ENCODE measurements at places on chromosomes 3 and 15.

DNA sequence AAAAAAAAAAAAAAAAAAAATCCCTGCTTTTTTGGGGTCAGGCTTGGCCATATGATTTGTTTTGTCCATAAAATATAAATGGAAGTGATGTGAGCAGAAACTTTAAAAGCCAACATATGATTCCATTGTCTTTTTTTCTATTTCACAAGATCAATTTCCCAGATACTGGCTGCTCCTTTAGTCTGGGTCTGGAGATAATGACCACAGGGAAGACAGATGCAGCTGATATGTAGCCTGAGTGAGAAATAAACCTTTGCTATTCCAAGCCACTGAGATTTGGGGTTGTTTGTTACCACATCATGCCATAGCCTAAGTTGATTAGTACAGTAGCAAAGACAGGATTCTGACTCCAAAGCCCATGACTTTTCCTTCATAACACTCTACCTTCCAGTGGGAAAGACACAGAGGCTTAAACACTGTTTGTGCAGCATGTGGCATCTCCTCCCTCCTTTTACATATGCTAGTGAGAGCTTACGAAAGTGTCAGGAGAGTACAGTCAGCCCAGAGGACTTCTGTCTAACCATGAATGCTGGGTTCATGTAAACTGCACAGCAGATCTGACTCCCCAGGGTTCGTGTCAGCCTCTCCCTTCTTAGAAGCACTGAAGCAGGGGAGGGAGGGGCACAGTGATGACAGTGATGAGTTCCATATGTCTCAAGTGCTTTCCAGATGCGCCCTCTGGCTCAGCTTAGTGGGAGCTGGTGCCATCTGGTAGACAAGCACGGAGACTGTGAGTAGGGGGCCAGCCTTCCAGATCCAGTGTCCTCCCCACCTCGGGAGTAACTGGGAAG is 36.7 kb upstream of the SLC7A14 start:
- peak; percentile 97 for DNase-seq

DNA sequence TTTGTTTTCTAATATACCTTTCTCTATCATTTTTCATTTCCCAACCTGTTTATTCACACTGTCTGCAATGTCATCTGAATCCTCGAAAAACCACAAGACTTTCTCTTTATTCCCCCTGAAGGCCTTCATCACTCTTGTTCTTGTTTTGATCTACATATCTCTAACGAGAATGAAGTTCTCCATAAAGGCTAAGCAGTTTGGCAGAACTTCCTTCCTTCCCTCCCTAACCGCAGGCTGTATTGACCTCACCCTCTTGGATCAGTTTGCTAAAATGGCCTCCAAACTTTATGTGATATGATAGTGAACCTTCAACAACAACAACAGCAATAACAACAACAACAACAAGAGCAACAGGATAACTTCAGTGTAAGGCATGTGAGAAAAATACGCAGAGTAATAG is 392.8 kb downstream of the TIGIT start:
- peak; percentile 25 for DNase-seq

GRCh38 chr15:31296646-31297574 is 29.7 kb upstream of the KLF13 start:
- no peak for DNase-seq

GRCh38 chr3:131789188-131789587 is 245.6 kb downstream of the CPNE4 start:
- DNase-seq = no peak

DNA sequence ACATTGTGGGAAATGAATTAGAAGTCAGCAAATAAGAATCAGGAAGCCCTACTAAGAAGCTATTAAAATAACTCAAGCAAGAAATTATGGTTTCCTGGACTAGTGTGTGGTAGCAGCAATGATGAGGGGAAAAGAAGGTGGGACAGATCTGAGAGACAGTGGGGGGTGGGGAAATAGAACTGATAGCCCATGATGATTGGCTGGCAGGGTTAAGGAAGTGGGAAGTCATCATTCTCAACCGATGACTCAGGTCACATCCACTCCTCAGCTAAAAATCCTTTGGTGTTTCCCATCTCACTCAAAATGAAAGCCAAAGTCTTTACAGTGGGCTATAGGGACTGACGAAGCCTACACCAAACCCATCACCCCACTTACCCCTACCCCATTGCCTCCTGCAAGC is 153.9 kb upstream of the ARHGEF26 start:
- peak; percentile 55 for DNase-seq

GRCh38 chr3:187954873-187955586 is 198.9 kb upstream of the LPP start:
- DNase-seq = peak; percentile 57

DNA sequence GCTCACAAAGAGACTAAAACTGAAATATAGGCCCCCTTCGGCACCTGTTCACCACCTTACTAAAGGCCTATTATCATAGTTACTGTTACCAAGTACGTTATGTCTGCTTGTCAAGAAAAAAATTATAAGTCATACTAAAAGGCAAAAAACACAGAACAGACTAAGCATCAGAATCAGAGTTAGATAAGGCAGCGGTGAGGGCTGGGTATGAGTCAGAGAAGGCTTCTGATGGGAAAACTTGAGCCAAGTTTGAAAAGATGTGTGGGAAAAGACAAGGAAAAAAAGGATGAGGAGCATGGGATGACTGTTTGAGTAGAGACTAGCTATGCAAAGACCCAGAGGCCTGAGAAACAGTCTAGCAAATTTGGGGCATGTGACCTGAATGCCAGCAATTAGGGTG is 387.2 kb upstream of the SGO1 start:
- DNase-seq = peak; percentile 68

DNA sequence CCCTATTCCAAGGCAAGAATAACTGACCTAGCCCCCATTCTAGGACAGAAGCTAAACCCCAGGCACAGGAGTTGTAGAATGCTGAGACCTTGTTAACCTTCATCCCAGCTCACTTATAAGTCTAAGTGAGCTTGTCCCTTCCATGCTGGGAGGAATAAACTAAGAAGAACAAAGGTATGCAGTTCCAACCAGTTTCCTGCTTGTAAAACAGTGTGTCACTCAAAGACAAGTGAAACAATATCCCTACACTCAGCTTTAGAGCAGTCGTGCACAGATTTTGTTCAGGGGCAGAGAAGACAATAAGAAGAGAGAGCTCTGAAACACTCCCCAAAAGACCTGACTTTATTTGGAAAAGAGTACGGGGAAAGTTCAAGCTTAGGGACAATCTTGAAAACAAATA is 292.1 kb downstream of the CGGBP1 start:
- DNase-seq = no peak

- DNase-seq = no peak
Observed at GRCh38 chr3:129063841-129064482, 3.4 kb downstream of the GP9 start.

GRCh38 chr15:85988741-85989140 is 90.9 kb upstream of the AGBL1 start:
- DNase-seq = no peak

GRCh38 chr15:55260562-55261131 is 29.0 kb downstream of the RAB27A start:
- DNase-seq = no peak

- DNase-seq = no peak
Observed at GRCh38 chr3:184755315-184755731, 43.5 kb upstream of the MAGEF1 start.

GRCh38 chr3:179794355-179794754 is 141.5 kb downstream of the USP13 start:
- no peak for DNase-seq

GRCh38 chr3:72804361-72804760 is 43.9 kb downstream of the SHQ1 start:
- DNase-seq = no peak

DNA sequence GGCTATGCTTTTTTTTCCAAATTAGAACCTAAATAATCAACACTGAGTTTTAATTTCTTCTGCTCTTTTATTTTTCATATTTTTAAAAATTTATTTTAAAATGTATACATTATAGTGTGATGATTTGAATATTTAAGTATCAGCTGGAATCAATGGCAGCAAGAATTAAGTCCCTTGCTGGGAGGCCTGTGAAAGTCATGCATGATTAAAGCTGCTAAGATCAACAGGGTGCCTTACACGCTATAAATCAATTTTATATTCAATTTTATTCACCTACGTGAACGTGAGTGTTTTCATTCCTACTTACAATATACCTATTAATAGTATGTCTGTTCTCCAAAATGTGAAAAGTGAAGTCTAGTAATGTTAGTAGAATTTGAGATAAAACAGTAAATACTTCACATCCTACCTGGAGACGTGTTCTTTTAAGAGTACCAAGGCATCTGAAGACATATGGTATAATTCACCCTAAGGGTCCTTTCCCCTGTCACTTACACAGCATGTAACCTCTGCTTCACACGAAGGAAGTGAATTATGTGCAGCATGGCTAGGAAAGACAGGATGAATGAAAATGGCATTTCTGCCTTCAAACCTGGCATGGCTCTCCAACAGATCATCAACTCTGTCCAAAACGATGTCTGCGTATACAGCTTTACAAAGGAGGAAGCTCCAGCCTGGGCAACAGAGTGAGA is 640.4 kb upstream of the ROBO1 start:
- DNase-seq = no peak

Data from fibroblast of upper back skin (primary cell).